ENCODE measurements at places on chromosomes 5 and 9.

- no peak for DNase-seq
Measured at GRCh38 chr9:1044643-1045042, 5.5 kb upstream of the DMRT2 start.

- DNase-seq: peak; percentile 95
Measured at GRCh38 chr9:83935276-83935935, 14.2 kb upstream of the KIF27 start.

GRCh38 chr5:38258319-38259061 lies at the start of gene EGFLAM:
Gene EGFLAM (plus strand): TSS chr5:38258559. CDS start chr5:38258755, 196 bp downstream.
- DNase-seq: peak; percentile 7

- peak; percentile 5 for DNase-seq
Measured at GRCh38 chr5:113123618-113124017, 147.0 kb downstream of the DCP2 start.

DNA sequence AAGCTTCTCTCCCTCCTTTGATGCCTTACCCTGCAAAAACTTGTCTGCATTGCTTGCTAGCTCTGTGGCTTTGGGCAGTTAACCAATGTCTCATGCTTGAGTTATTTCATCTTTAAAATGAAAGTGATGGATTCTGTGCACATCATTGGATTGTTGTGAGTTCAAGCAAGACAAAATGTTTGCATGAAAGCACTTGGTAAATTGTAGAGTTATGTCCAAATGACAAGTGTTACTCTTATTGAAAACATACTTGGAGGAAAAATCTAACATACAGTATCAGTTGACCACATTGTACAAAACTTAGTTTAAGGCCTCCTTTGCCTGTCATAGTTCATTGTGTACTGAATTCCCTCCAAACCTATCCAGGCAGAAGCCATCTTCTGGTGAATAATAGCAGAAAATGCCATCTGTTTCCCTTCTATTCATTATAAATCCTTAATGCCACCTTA lies 30.0 kb downstream of the TGFBR1 start:
- peak; percentile 83 for DNase-seq

GRCh38 chr9:20562051-20562450 lies 60.2 kb downstream of the MLLT3 start:
- DNase-seq: no peak

GRCh38 chr5:53971131-53971530 lies 339.2 kb downstream of the ARL15 start:
- DNase-seq: no peak

DNA sequence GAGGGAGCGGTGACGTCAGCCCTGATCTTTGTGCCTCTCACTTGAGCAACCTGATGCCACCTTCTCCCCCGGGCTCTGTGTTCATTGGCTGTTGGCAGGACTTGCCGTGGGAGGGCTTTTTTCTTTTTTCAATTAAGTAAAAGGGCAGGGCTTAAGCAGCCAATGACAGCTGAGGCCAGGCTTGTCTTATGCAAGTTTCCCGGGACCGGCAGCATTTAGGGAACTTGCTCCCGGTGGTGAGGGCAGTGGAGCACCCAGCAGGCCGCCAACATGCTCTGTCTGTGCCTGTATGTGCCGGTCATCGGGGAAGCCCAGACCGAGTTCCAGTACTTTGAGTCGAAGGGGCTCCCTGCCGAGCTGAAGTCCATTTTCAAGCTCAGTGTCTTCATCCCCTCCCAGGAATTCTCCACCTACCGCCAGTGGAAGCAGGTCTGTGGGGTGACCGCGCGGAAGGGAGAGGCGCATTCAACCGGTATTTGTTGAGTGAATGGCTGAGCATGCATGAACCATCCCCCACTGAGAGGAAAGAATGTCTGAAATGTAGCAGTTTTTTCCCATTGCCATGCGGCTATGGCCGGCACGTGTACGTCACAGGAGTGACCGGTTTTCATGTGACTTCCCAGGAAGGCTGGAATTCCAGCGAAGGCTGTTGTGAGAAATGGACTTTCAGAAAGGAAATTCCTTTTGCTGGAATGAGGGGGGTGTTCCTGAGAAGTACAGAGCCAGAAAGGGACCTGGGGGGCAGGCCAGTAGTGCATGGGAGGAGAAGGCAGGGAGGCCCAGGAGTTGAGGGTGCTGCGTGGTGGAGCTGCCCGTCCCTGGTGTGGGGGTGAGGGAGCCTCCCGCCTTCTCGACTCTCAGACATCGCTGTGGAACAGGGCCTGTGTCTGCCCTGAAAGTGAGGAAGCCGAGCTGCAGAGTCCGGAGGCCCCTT lies 29.0 kb downstream of the PTGES2 start:
- DNase-seq: peak; percentile 86

DNA sequence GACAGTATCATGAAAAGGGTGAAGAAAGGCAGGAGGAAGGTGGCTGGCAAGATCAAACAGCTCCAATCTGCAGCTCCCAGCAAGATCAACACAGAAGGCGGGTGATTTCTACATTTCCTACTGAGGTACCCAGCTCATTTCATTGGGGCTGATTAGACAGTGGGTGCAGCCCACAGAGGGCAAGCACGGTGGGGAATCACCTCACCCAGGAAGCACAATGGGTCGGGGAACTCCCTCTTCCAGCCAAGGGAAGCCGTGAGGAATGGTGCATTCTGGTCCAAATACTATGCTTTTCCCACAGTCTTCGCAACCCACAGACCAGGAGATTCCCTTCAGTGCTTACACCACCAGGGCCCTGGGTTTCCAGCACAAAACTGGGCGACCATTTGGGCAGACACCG lies 66.8 kb downstream of the CAMSAP1 start:
- no peak for DNase-seq

DNA sequence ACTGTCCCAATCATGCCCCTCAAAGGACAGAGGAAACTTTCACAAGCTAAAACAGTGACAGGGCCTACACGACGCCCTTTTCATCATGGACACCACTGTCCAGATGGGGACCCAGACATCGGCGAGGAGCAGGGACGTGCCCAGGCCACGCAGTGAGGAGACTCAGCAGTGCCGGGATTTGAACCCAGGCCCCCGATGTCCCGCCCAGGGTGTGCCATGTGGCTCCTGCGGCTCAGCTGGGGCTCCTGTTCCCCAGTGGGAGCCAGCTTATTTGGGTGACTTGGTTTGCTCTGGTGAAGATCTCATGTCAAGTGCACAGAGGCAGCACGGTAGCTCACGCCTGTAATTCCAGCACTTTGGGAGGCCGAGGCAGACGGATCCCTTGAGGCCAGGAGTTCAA lies 82.2 kb downstream of the STK10 start:
- no peak for DNase-seq

- DNase-seq: no peak
Measured at GRCh38 chr5:81265101-81265500, 32.0 kb downstream of the CKMT2 start.

- peak; percentile 100 for DNase-seq
Measured at GRCh38 chr9:33161011-33161588, 6.0 kb downstream of the B4GALT1 start.

- peak; percentile 24 for DNase-seq
Measured at GRCh38 chr9:121450241-121450640, 49.4 kb downstream of the GGTA1 start.

GRCh38 chr5:73178265-73178664 lies 5.3 kb downstream of the TMEM174 start:
- no peak for DNase-seq

- peak; percentile 35 for DNase-seq
Measured at GRCh38 chr5:157358871-157359270, 92.9 kb downstream of the CYFIP2 start.
